Progenitor cell of endocrine pancreas (in vitro differentiated cells): ENCODE measurements at places on chromosomes 6 and 20. TPM values are rescaled to one million over a fixed set of nuclear protein-coding genes. Genes with fewer than 3 reads are reported as not detected.

The LGSN gene
- total RNA-seq: 0.18 TPM in 1 of 2 replicates, not detected in the other

The USP49 gene
- total RNA-seq: 17.3 and 19.4 TPM in 2 replicates

The NFKBIE gene
- total RNA-seq: 7.1 TPM in 2 replicates

The PAX1 gene
- total RNA-seq: 1.3 and 3.3 TPM in 2 replicates

The AFDN gene
- total RNA-seq: 421 and 423 TPM in 2 replicates

The WFDC12 gene
- total RNA-seq: not detected in 2 replicates

The IL17F gene
- total RNA-seq: not detected in 2 replicates

The CALHM5 gene
- 0.05 and 0.09 TPM in 2 replicates for total RNA-seq

The SMIM28 gene
- total RNA-seq: not detected in 2 replicates

The TUBB2B gene
- 268 and 276 TPM in 2 replicates for total RNA-seq

The VSTM2L gene
- total RNA-seq: 5.0 and 6.2 TPM in 2 replicates

The DACT2 gene
- total RNA-seq: 30.5 and 33.2 TPM in 2 replicates

The TRMT11 gene
- total RNA-seq: 25.1 and 32.9 TPM in 2 replicates

The KIF6 gene
- total RNA-seq: 2.5 and 2.9 TPM in 2 replicates

DNA sequence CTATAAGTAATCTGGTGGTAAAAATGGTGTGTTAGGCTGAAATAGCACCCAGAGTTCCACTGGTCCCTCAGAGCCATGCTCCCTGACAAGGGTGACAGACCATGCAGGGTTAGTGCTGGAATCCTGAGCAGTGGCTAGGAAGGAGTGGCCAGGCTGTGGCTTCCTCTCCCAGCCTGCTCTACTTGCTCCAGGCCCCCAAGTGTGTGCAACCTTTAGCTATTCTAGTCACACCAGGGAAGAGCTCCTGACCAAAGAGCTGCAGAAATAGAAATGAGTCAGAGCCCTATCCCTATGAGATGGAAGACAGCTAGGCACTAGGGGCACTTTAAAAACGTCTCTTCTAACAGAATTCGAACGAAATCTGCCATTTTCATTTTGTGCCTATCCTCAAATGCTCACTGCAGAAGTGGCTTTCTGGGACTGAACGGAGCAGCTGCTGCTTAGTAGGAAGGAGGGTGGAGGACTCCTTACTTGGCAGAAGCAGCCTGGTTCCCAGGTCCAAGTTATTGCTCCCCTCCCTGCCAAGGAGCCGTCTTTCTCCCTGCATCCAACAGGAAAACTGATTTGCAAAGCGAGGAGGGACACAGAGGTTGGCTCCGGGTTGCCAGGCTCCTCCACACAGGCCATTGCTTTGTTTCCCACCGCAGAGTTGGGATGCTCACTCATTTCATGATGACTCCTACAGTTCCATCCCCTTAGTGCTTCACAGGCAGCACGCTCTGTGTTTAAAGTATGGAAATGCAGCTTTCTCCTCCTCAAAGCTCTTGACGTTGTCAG is 754.5 kb downstream of the C6orf118 start:
- DNase-seq: no peak

- DNase-seq: no peak
These were observed 176.1 kb downstream of the SMOC2 start for GRCh38 chr6:168616816-168617765.

GRCh38 chr6:80502871-80503270 is 396.4 kb downstream of the BCKDHB start:
- DNase-seq: no peak

DNA sequence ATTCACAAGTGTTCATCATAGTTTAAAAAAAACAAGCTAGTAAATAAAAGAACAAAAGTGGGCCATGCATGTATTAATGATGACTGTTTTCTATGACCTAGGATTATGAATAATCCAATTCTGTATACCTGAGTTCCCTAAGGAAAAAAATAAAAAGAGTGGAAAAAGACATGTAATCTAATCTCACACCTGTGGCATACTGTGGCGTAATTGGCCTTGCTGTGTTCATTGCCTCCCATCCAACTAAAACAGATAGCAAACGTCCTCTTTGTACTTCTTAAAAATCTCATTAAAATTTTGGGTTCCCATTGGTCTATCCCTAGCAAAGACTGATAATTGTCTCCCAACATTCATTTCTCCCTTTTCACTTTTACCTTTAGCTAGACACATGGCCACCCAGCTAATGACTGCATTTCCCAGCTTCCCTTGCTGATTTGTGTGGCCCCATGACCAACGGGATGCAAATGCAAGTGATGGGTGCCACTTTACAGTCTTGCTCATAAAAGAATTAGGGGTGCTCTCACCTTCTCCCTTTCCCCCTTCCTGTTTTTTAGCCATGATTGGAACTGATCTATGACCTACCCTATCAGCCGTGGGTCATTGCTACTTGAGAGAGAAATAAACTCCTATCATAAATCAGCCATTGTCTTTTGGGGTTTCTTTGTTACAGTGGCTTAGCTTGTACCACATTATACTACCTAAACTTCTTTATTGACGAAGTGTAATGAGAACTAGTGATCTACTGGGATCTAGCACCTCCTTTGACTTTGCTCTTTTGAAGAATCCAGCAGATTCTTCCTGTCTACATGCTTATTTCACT is 32.0 kb upstream of the TBC1D22B start:
- DNase-seq: no peak

DNA sequence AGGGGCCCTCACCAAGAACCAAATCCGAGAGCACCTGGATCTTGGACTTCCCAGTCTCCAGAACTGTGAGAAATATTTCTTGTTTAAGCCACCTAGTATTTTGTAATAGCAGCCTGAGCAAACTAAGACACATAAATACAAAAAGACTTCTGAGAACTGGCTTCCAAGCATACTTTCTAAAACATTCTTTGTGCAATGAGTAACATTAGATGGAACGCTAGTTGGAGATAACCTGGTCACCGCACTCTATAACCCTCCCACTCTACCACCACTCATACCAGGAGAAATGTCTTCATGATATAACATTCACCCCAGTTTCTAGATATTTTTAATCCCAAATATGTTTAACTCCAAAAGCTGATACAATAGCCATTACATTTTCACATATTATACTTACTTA is 169.5 kb upstream of the THEMIS start:
- DNase-seq: no peak

DNA sequence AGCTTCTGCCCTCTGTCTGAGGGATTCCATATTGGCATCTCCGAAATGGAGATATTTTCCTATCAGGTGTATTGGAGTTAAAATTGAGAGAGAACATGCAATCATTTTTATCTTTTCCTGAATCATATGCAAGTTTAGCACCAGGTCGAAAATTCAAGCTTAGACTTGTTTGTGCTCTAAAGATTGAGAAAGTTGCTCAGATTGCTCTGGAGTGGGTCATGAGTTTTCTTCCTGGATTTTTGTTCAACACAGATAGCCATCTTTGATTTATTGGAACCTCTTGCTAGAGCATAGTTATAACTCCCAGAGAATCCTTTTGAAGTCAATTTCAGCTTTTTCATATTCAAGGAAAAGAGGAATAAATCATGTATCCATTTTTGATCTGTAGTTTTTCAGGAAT is 373.5 kb upstream of the FLRT3 start:
- no peak for DNase-seq

DNA sequence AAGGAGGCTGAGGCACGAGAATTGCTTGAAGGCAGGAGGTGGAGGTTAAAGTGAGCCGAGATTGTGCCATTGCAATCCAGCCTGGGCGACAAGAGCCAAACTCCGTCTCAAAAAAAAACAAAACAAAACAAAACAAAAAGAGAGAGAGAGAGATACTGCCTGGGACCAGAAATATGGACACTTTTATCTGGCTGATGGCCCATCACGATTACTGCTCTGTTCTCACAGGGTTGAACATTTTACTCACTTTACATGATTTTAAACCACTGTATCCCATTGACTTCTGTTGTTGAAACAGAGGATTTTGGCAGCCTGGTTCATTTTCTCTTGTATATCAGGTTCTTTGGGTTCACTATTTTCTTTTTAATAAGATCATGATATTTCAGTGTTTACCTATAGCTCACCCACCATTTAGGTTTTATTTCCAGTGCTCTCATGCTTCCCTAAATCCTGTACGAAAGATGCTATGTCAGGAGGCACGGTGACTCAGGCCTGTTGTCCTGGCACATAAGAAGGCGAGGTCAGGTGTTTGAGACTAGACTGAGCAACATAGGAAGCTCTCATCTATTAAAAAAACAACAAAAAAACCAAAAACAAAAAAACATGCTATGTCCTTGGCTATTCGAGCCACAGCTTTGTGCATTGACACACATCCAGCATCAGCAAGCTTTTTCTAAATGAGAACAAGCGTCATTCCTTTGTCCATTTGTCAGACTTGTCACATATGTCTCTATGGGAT is 34.5 kb upstream of the RREB1 start:
- DNase-seq: no peak

GRCh38 chr6:157227202-157228166 is 95.8 kb downstream of the TMEM242 start:
- no peak for DNase-seq

GRCh38 chr6:162123797-162124196 is 603.8 kb downstream of the PRKN start:
- DNase-seq: no peak

GRCh38 chr6:140276719-140277118 is 902.3 kb upstream of the CITED2 start:
- DNase-seq: no peak

DNA sequence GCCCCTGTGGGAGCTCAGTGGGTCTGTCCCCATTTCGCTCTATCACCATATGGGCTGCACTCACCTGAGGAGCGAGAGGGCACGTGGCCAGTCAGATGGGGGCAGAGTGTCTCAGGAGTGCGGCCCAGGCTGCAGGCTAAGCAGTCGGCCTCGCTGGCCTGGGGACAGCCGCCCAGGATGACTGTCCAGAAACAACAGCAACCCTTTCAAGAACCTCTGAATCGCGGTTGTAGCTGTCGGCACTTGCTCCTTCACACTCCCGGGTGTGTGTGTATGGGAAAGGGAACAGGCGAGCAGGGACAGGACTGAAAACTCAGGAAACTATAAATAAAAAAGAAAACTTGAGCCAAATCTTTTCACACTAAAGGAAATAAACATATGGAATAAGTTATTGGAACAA is 63.1 kb downstream of the TFAP2A start:
- no peak for DNase-seq

- DNase-seq: no peak
These were observed 9.0 kb upstream of the TSHZ2 start for GRCh38 chr20:52963131-52963530.

- DNase-seq: no peak
These were observed 37.3 kb downstream of the EZR start for GRCh38 chr6:158781692-158782373.

- DNase-seq: no peak
These were observed 5.6 kb downstream of the SGK2 start for GRCh38 chr20:43564455-43564854.

DNA sequence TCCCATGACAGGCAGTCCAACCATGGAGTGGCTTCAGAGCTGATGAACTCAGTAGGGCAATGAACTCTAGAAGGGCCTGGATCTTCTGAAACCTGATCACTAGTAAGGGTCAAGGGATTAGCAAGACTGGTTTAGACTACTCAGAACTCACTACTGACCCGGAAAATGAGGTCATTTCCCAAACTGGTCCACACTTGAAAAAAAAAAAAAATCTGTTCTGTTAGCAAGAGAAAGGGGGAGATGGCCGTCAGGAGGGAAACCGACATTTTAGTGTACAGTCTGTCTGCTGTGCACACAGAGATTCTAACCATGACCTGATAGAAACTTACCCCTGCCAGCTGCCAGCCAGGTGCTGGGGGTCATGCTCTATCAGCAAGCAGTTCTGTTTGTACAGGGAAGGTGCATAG is 262.4 kb upstream of the AGPAT4 start:
- DNase-seq: no peak

DNA sequence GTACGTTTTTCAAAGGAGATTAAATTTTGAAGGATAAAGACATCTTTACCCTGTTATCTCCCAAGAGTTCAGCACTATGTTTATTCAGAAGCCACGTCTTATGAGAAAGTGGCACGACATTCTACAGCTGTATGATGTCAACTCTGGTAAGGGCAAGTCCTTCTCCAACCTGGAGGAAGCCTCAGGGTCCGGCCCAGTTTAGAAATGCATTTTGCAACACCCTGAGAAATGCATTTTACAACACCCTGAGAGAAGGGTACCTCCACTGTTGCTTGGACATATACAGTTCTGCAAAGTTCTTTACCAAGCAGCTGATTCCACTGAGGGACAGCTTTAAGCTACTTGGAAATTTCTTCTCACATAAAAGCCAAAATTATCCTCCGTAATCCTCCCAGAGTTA is 17.5 kb downstream of the NAPB start:
- no peak for DNase-seq

- DNase-seq: no peak
These were observed 130.3 kb downstream of the MMUT start for GRCh38 chr6:49332781-49333180.

GRCh38 chr6:126672649-126673048 is 332.7 kb downstream of the CENPW start:
- no peak for DNase-seq

- no peak for DNase-seq
These were observed 48.7 kb upstream of the SRPK1 start for GRCh38 chr6:35969646-35970045.

DNA sequence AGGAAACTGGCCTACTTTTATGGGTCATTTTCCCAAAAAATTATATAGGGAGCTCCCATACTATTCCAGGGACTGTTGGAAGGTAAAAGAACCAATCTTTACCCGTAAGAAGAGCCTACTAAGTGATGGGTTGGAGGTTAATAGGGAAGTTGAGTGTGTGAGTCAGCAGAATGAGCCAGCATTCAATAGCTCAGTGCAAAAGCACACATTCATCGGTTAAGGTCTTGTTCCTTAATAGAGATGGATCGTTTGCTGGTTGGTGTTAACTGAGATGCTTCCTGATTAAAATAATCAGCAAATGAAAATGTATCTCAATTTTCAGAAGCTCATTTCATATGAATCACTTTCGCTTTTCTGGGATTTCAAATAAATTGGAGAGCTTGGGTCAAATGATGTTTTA is 115.3 kb upstream of the MRPS10 start:
- no peak for DNase-seq

GRCh38 chr6:2257363-2257762 is 12.0 kb upstream of the GMDS start:
- DNase-seq: no peak

DNA sequence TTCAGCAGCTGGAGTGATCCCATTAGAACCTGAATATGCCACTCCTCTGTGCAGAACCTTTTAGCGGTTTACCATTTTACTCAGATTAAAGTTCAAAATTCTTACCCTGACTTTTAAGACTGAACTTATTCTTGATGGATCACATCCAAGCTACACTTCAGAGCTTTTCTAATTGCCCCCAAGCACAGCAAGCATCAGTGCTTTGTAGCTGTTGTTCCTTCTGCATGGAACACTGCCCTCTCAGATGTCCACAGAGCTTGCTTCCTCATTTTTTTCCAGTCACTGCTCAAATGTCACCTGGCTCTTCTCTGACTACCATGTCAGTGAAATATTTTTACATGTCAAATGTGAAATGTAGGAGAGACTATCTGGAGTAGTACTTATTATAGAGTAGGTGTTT is 1.6 kb upstream of the SLC35B3 start:
- DNase-seq: no peak

DNA sequence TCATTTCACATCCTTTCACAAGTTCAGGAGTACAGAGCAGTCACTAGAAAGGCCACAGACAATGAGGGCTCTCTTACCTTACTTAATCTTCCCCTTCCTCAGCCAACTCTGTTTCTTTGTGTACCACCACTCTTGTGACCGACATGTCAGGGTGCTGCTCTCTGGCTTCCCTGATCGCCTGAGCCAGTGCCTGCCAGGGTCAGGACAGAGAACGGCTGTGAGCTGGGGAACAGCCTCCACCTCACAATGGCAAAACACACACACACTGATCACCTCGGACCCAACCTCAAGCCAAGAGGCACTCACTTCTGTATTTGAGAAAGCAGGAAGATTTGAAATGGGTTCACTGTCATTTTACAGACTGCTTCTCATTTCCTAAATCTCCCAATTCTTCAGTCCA is 30.8 kb downstream of the SMLR1 start:
- no peak for DNase-seq

- no peak for DNase-seq
These were observed 58.2 kb downstream of the IRF4 start for GRCh38 chr6:449486-450419.
